GM04504 (cell line): ENCODE measurements at places on chromosomes 5 and 9.

GRCh38 chr9:10876333-10876732 lies 263.5 kb upstream of the PTPRD start:
- no peak for DNase-seq

DNA sequence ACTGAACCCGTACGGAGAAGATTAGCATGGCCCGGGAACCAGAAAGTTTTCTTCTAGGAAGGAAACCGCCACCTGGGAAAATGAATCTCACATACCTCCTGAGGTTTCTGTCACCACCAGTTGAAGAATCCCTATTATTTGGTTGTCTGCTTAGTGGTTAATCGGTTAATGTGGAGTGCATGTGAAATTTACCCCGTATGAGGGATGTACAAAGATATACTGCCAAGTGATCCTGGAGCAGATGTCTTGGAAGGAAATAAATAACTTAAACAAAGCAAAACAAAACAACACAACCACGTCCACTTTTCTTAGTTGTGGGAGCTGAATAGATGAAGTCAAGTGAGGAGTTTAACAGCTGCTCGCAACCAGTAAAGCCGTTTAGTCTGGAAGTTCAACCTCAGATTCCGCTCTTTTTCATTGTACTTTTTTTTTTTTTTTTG lies 3.8 kb downstream of the DMRT2 start:
- no peak for DNase-seq

DNA sequence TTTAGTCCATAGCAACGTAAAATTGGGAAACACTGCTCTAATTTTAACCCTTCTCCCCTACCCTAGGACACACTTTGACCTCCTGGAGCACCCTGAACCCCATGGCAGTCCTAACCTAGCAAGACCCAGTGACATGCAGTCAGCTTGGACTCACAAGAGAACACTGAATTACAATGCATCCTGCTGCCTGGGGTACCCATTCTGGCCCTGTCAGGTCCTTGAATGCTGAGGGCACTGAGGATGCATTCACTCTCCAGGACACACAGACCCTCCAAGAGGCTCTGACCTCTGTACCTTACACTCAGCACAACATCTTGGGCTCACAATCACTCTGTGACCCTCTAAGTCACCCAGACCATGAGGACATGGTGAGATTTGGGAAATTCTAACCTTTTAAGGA lies 1.8 kb upstream of the PROP1 start:
- DNase-seq: no peak

DNA sequence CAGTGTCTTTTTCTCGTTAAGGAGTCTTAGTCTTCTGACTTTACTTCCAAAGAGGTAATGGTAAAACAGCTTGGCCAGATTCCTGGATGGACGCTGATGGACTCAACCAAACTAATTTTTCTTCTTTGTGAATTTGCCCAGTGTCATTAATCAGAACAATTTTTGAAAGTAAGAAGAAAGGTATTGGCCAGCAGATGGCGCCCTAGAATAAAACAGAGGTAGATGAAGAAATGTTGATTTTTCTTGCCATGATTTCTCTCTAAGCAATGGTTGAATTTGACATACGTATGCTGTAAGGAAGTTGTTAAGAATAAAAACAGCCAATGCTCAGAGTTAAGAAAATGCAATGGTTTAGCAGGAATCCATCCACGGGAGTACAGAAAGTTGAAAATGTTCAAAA lies 500.0 kb downstream of the DIRAS2 start:
- peak; percentile 5 for DNase-seq

DNA sequence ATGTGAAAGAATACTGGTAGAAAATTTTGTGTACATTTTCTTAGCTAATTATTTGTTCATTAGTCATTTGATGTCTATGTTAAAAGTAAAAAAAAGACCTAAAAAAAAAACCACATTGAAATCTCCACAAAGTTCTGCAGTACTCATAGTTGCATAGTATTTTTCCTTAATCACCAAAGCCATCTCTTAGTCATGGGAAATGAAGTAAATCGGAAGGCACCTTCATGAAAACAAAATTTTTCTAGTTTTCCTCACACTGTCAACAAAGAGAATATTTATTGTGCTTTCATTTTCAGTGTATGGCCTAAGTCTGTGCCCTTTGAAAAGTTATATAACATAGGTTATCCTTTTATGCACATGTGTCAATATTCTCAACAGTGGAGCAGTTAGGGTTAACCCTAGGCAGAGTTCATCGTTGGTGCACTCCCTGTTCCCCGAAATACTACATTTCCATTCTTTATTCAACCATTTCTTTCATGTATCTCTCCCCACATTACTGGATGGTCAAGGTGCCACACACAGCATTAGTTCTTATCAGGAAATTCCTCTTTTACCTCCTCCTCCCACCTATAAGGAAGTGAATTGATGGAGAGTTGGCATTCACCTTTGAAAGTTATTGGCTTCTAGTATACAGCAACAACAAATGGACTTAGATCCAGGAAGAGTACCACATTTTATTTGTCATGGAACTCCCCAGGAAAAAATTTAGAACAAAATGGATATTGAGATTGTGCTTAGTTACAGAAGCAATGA lies 93.1 kb downstream of the NUDT12 start:
- no peak for DNase-seq

- no peak for DNase-seq
Observed at GRCh38 chr5:158770506-158770905, 329.2 kb downstream of the EBF1 start.

DNA sequence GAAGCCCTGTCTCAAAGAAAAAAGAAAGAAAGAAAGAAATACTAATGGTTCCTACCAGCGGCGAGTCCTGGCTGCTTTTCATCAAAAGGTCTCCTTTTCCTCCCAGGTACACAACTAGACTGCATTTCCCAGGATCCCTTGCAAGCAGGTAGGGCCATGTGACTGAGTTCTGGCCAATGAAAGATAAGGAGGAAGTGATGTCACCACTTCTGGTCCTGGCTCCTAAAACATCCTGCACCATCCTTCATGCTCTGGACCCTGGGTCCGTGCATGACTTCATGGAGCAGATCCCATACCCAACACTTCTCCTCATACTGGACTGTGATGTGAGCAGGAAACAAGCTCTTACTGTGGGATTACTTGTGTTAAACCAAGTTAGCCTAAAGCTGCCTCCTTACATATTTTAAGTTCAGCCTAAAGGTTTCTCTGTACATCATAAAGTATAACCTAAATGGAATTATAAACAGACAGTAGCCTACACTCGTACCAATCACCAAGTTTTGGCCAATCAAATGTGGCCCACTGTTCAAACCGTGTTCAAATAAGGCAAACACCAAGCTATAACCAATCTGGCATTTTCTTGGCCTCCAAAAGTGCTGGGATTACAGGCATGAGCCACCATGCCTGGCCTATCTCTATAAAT lies 30.2 kb upstream of the FUBP3 start:
- no peak for DNase-seq

DNA sequence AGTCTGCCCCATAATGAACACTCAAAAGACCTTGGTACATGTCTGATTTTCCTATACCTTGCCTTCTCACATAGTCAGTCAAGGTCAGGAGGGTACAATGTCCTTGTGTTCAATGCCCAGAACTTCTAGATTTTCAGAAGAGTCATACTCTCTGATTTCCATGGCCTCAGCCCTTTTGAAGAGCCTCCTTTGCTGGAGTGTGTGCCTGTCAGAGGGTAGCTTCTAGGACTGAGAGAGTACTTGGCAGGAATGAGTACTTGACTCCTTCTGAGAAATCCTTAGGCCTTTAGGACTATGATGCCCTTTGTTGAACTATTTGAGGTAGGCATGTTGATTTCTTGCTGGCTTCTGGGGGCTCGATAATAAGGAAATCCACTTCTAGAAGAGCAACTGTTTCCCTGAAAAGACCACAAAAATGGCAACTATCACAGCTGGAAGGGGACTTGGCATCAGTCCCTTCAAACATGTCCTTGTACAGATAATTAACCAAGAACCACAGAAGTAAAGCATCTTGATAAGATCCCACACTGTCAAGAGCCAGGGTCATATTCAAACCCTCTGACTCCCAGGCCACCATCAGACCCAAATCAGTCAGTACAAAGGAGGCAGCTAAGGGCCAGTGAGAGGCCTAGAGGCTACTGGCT lies 10.6 kb upstream of the MEGF9 start:
- no peak for DNase-seq

DNA sequence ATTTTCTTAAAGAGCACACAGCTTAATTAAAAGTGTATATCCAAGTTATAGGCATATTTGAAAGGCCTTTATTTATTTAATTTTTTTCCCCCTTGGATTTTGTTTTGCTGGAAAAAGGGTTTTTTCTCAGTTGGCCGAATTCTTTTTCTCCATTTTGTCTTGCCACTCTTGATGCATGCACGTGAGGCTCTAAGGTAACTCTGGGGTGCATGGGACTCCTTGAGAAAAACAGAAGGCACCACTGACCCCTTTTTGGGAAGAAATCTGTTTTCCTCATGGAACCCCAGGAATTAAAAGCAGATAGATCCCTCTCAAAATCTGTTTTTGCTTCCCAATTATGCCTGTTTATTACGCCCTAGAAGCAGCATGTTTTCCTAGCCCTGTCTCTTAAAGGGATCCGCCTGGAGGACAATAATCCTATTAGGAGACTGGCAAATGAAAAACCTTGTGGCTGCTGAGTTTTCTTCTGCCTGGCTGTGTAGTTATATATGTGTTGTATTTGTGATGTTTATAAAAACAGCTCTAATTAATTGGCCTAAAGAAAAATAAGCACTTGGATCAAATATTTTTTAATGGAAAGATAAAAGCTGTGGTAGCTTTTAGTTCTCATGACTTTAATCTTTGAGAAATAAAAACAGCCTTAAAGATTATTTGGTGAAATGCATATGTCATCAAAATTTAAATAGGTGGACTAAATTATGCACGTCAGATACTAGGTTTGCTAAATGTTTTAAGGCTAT lies 435.1 kb upstream of the CDH9 start:
- DNase-seq: no peak

- no peak for DNase-seq
Observed at GRCh38 chr9:2230362-2230761, 215.2 kb downstream of the SMARCA2 start.

DNA sequence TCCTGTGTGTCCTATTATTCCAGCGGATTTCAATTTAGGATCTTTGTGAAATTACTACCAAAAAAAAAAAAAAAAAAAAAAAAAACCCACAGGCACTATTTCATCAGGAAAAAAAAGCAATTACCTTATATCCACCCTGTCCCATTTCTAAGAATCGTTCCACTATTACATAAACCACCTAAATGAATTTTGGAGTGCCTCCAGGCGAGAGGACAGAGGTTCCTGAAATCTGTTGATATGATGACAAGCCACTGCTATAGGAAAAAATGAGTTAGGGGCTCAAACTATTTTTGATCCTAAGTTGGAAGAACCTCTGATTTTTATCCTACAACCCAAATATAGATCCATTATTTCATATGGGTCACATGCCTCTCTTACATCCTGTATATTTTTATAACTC lies 177.9 kb downstream of the GNAQ start:
- no peak for DNase-seq

DNA sequence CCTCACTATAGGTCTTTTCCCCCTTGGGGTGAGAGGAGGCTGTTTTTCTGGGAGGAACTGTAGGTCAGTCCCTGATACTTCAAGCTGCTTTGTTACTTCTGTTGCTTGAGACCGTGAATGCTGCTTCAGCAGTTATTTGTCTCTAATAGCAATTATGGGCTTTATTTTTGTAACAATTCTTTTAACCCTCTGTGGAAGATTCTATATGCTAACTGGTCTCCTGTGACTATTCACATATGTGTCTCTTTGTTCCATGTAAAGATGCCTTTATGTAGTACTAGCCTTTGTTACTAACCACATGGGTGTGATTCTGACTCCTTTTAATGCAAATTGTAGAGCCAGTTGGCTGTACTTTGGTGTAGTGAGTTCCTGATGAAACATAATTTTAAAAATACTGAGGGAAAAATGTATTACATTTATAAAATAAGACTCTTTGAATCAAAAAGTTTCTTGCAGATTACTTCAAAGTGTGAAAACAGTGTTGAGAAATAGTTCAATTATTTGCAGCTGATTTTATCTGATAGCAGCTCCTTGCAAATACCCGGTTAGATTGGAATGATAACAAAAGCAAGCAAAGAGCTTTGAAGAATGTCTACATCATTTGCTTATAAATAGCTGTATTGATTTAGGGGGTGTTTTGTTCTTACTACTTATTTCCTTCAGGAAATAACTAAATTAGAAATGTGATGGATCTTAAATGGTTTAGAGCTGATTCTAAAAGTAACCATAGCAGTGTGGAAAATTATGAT lies 46.6 kb downstream of the ANGPTL2 start:
- no peak for DNase-seq

DNA sequence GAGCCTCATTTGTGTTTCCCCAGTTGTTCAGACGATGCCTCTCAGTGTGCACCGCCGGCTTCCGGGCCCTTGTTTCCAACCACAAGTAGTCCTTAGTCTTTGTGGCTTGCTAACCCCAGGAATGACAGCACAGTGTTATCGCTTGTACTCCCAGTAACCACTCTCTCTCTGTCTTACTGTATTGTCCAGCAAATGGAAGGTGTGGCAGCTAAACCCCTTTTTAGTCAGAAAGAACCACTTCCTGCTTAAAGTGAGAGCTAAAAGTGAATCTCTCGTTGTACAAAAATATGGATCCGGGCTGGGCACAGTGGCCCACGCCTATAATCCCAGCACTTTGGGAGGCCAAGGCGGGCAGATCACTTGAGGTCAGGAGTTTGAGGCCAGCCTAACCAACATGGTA lies 61.3 kb downstream of the ENC1 start:
- no peak for DNase-seq

DNA sequence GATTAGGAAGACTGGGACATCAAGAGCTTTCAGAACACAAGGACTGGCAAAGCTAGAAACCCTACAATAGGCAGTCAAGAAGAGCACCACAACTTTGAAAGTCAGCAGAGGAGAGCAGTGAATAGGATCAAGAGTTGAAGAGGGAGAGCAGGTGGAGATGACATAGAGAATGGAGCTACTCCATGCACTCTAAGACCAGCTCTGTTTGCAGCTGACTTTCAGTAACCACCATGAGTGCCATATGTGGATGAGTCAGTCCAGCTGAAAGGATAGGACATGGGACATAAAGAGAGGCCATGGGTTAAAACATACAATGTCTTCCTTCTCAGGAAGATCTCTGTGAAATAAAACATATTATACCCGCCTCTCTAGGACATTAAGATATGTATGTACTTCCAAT lies 289.1 kb upstream of the KLF4 start:
- no peak for DNase-seq

DNA sequence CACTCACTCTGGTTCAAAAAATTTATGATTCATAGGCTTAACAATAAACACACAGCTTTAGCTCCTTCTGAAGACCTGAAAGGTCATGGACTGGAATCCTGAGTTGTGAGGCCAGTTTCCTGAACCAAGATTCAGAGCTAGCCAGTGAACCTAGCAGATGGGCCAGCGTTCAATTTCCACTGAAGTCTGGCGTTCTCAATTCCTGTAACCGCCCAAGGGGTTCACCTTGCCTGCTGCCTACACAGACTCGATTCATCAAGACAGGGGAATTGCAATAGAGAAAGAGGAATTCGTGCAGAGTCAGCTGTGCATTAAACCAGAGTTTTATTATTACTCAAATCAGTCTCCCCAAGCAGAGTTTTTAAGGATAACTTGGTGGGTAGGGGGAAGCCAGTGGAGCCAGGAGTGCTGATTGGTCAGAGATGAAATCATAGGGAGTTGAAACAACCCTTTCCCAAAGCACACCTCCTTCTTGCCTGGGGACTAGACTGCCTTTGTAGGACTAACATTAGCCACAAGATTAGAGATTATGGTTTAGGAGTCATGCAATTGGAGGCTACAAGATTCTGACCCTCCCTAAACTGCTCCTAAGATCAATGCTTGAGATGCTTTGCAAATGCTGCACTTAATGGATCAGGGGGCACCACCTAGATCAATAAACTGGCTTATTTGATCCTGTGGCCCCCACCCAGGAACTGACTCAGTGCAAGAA lies 117.5 kb upstream of the SHB start:
- no peak for DNase-seq
